OCI-M1 (cell line): ENCODE measurements at places on chromosomes 2 and 18.

DNA sequence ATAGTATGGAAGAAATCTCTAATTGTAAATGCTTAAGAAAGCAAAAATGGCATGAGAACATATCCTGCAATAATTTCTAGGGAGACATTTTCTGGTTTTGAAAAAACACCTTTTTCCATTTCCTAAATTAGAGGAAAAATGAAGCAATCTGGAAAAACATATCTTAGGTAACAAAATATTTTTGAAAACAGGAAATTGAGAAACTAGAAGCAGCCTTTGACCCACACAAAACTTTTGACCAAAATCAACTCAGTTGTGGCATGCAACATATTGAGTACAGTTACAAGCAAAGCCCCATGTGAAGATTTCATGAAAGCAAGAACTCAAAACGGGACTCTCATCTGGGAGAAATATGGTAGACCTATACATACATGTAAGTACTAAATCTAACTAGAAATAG lies 28.6 kb upstream of the CHAC2 start:
- DNase-seq: no peak

DNA sequence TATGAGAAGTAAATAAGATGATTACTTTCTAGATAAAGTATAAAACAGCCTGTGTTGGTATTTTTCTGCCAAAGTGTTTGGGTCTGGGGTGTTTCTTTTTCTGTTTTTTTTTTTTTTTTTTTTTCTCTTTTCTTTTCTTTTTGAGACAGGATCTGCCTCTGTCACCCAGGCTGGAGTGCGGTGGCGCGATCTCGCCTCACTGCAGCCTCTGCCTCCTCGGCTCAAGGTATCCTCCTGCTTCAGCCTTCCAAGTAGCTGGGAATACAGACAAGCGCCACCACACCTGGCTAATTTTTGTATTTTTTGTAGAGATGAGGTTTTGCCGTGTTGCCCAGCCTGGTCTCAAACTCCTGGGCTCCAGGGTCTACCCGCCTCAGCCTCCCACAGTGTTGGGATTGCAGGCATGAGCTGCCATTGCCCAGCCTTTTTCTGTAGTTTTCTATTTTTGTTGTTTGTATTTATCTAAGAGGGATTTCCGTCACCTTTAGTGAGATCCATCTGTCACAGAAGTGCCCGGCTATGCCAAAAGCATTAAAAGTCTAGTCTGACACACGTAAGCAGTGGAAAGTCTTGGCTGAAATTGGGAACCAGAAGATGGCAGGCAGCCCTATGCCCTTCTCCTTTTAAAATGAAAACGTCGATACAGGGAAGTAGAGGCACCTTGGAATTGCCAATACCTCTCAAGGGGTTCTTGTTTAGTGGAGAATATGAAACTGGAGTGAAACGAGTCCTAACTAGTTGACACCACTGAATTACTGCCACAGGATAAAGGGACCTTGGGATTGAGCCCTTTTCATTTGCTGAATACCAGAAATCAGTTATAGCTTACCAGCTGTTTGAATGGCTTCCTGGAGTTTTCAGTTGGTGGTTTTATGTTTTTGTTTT lies 14.0 kb downstream of the UGP2 start:
- DNase-seq: no peak

DNA sequence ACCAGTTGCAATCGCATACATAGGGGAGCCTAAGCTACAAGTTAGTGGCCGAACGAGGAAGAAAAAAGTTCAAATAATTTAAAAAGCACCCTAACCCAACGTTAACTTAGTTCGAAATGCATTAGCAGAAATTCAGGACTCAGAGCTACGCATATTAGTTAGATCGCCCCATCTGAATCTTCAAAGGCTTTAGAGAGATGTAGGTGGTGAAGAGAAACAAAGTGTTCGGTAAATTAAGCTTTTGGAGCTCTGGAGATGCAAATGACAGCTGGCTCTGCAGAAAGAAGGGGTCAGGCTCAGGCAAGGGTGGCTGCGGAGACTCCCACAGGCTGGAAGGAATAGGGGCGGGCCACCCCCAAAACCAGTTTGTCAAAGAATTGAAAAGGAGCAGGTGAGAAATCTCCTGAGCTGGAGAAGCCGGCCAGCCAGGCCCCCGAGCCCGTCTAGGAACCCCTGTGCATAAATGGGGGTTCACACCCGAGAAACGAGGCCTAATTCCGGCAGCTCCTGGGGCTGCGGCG lies 621 bp downstream of the TXNL1 start:
- DNase-seq: peak; percentile 63

DNA sequence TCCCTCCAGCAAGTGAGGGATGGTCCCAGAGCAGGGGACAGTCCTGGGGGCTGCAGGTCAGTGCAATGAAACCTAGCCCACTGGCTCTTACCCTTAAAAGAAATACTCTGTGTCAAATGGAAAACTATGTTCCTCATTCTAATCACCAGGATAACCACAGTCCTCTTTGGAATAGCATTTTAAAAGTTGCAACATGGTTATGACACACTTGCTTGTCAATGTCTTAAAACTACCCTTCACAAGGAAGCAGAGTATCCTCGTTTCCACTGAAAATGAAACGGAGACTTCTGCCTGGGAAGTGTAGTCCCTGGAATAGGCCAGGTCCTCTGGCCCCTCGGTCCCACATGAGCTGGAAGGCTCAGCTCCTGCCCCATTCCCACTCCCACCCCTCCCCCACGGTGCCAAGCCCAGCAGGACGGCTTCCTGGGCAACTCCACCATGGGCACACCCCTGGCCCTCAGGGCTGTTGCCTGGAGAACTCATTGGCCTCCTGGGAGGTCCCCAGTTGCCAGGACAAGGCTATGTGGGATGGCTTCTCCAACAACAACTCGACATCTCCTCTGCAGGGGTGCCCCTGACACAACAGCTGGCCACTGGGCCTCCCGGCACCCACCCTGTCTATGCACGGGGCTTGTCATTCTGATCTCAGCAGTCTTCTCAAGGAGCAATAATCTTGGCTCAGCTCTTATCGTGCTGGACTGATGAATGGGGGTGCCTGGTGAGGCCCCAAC lies 38.3 kb upstream of the ST3GAL5 start:
- DNase-seq: no peak

GRCh38 chr18:67072791-67073190 lies 443.7 kb downstream of the DSEL start:
- DNase-seq: peak; percentile 84

DNA sequence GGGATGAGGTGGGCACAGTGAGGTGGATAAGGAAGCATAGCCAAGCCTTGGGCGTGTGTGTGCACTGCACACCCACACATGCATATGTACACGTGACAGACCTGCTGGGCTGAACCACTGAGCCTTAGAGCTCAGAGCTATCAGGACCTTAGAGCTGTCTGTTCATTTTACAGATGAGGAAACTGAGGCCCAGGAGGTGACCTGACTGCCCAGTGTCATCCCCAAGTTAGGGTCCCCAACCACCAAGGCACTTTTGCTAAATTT lies 8.2 kb upstream of the SNED1 start:
- DNase-seq: no peak

- no peak for DNase-seq
Observed at GRCh38 chr2:71793926-71794325, 340.6 kb downstream of the DYSF start.

DNA sequence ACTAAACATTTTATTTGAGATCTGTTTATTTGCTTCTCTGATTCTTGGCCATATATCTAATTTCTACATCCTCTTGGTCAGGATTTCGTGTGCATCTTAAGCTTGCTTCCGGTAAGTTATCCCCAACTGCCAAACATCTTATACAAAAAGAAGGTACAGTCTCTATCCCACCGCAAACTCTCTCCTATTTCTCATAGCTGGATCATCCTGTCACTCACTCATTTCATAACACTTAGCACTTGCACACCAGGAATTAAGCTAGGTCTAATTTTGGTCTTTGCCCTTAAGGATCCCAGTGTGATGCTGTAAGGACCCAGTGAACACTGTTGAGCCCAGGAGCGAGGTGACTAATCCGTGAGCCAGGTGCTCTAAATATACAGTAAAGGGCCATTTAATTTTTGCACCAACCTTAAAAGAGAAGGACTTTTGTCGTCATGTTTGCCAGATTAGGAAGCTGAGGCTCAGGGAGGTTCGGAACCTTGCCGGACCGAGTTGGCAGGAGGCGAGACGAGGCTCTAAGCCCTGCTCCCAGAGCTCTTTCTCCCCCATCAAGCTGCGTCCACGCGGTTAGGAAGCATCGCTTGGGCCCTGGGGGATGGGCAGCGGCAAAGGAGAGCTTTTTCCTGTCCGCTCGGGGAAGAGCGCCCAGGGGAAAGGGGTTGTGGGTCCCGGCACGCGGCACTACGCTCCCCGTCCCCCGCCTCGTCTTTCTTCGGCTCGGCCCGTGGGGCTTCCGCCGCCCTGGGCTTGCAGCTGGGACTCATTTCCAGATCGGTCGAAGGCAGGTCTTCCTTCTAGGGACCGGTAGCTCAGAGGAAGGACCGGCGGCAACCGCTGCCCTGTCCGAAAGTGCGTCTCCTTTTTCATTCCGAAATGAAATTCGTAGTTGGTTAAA lies 4.1 kb upstream of the ITPRIPL1 start:
- DNase-seq: peak; percentile 81

DNA sequence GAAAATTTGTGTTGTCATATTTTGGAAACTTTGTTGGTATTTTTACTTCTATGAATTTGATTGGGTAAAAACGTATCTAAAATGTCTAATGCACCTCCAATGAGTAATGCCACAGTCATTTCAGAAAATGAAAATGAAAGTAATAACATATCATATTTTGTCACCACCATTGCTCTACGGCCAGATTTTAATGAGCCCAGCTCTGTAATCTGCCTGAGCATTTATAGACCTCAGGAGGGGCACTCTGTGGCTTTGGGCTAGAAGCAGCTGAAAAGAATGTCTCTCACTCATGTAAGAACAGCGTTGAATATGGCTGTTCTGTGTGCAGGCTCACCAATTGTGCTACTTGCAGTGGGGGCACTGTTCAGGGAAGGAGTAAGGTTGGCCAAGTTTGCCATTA lies 32.7 kb upstream of the ABCA12 start:
- DNase-seq: peak; percentile 80

GRCh38 chr2:17804358-17804757 lies 11.9 kb upstream of the MSGN1 start:
- no peak for DNase-seq

- no peak for DNase-seq
Observed at GRCh38 chr2:122622934-122623333, 867.5 kb downstream of the TSN start.

DNA sequence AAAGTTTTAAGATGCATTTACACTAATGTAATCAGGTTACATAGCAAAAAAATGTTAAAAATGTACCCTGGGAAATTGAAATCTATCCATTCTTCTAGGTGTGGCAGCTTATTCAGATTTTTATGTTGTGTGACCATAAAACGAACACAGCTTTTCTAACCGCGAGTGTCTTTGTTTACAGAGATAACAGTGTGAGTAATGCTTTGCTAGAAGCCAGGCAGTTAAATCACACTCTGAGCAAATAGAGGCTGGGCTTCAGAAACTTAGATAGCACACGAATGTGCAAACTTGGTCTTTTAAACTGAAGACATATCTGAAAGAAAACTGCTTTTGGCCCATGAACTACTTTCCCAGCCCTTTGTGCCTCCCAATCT lies 116.1 kb downstream of the SPTBN1 start:
- DNase-seq: peak; percentile 91

DNA sequence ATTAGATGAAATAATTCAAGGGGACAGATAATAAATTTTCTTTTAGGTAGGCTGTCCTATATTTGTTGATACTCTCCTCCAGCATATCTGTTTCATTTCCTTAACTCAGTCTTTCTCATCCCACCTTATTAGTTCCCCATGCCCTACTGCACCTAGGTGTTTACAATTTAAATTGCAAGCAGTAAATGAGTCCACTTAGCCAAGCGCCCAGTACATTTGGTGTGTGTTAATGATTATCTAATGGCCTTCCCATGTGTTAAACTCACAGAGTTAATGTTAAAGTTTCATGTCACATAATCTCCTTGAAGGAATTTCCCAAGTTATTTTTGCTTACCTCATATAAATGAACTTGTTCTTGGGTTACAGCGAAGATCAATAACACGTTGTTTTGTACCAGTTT lies 31.2 kb downstream of the ITGB6 start:
- DNase-seq: no peak

DNA sequence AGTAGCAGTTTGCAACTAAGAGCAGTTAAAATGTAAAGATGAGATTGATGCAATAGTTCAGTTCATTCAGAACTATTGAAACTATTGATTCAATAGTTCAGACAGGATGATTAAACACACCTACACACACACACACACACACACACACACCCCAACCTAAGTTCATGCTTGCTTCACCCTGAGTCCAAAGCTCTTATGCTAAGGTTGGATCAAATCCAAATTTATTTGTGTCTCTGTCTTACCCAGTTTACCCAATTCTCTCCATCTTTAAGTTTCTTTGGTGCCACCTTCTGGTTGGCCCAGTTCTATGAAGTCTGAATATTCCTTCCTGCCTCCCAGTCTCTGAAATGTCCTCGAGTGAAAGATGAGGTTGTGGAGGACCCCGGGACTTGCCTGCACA lies 5.1 kb downstream of the SERPINB8 start:
- peak; percentile 31 for DNase-seq

DNA sequence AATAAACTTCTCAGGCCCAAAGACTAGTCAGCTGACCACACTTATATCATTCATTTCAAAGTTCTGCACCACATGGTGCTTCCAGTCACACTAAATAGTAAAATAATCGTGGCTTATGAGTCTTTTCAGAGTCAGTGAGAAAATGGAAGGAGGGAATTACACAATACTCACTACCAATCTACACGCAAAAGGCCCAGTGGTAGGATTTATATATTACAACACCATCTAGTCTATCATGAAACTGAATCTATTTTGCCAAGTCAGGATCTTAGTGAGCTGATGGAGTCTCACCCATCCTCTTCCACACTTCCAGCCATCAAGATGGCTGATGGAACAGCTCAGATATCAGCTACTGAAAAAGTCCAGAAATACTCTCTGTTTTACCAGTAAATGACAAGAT lies 21.9 kb downstream of the INO80D start:
- DNase-seq: peak; percentile 26

GRCh38 chr2:128625421-128625820 lies 306.8 kb upstream of the HS6ST1 start:
- no peak for DNase-seq

DNA sequence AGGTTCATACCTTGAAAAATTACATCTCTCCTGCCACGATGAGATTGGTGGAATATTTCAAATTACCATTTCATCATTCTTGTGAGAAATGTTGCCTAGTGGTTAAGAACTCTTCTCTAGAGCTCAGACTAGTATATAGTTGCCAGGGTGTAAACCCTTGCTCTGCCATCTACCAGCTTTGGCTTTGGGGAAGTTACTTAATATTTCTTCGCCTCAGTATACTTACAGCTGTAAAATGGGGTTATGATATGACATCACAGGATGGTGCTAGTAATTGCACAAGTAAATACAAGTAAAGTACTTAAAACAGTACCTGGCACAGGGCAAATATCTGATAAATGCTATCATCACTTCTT lies 1.5 kb downstream of the SPOPL start:
- DNase-seq: peak; percentile 67

DNA sequence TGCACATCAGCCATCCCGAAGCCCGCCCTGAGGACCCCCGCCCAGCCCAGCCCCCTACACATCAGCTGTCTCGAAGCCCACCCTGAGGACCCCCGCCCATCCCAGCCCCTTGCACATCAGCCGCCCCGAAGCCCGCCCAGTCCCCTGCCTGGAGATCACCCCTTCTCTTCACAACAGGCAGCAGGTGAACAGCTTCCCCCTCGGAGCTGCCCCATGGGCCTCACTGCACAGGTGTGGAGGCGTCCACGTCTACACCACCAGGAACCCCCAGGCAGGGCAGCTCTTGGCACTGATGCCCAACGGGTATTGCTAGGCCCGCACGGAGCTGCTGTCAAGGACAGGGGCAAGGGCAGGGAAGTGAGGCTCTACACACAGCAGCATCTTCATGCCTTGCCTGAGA lies 137.6 kb downstream of the HDAC4 start:
- no peak for DNase-seq

GRCh38 chr18:65768120-65768778 lies 17.4 kb downstream of the CDH7 start:
- DNase-seq: peak; percentile 77
